Right ventricle myocardium inferior (tissue), 1 donor: ENCODE measurements at places on chromosomes 3 and 15. TPM values are rescaled to one million over a fixed set of nuclear protein-coding genes. Genes with fewer than 3 reads are reported as not detected.

The GPR15 gene
- not detected for total RNA-seq

The MELTF gene
- 4.0 TPM for total RNA-seq

The PLAAT1 gene
- total RNA-seq, result 4.2 TPM

The ACAA1 gene
- 116 TPM for total RNA-seq

The SMCO1 gene
- total RNA-seq, result 78.6 TPM

The TRPM7 gene
- 28.5 TPM for total RNA-seq

The TMIE gene
- total RNA-seq, result 0.89 TPM

The CLDN16 gene
- total RNA-seq, result not detected

The NEK10 gene
- total RNA-seq, result 9.8 TPM

The STAB1 gene
- 88.1 TPM for total RNA-seq

The TNK2 gene
- total RNA-seq, result 31.7 TPM

The RAB5A gene
- 48.2 TPM for total RNA-seq

The WDR93 gene
- total RNA-seq, result not detected

The ZBBX gene
- not detected for total RNA-seq

The GRAMD1C gene
- 2.4 TPM for total RNA-seq

The GOLGA8N gene
- 10.3 TPM for total RNA-seq

The GREM1 gene
- not detected for total RNA-seq

The PLA2G4D gene
- total RNA-seq, result not detected
